NB4 (cell line): ENCODE measurements at places on chromosomes 1 and 21.

DNA sequence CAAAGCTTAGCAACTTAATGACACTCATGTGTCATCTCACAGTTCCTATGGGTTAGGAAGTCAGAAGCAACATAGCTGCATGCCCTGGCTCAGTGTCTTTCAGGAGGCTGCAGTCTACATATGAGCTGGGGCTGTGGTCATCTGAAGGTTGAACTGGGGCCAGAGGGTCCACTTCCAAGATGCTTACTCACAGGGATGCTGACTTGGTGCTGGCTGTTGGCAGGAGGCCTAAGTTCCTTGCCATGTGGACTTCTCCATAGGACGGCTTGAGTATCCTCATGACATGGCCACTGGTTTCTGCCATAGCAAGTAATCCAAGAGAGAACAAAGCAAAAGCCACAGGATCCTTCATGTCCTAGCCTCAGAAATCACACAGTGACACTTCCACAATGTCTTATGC, 12.1 kb upstream of the FAM43B start:
- no peak for DNase-seq

- peak; percentile 94 for DNase-seq
Measured at GRCh38 chr1:44819608-44820327, 11.4 kb downstream of the BTBD19 start.

GRCh38 chr21:28714777-28715464, 277.8 kb downstream of the LTN1 start:
- DNase-seq: no peak

GRCh38 chr1:163083690-163084089, 14.5 kb downstream of the RGS4 start:
- no peak for DNase-seq

GRCh38 chr21:39097335-39097861, 85.9 kb downstream of the PSMG1 start:
- DNase-seq: no peak

DNA sequence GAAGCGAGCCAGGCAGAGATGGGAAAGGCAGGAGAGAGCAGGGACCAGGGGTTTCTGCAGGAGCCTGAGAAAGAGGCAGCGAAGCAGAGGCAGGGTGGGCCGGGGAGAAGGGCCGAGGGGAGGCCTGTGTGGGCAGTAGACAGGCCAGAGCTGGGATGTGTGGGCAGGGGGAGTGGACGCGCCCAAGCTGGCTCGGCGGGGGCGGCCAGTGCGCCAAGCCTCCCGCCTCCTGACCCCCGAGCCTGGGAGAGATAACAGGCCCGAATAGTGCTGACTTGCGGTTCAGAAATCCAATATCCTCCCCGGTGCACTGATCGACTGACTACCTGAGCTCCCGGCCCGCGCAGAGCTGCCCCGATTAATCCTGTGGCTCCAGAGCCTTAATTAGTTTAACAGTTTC, 41.9 kb downstream of the AHDC1 start:
- no peak for DNase-seq

GRCh38 chr1:235918032-235918431, 51.3 kb upstream of the LYST start:
- DNase-seq: no peak

- no peak for DNase-seq
Measured at GRCh38 chr1:105872817-105873216, 1183.7 kb upstream of the PRMT6 start.

GRCh38 chr1:112393631-112393974, 2.4 kb upstream of the CTTNBP2NL start:
- DNase-seq: no peak

DNA sequence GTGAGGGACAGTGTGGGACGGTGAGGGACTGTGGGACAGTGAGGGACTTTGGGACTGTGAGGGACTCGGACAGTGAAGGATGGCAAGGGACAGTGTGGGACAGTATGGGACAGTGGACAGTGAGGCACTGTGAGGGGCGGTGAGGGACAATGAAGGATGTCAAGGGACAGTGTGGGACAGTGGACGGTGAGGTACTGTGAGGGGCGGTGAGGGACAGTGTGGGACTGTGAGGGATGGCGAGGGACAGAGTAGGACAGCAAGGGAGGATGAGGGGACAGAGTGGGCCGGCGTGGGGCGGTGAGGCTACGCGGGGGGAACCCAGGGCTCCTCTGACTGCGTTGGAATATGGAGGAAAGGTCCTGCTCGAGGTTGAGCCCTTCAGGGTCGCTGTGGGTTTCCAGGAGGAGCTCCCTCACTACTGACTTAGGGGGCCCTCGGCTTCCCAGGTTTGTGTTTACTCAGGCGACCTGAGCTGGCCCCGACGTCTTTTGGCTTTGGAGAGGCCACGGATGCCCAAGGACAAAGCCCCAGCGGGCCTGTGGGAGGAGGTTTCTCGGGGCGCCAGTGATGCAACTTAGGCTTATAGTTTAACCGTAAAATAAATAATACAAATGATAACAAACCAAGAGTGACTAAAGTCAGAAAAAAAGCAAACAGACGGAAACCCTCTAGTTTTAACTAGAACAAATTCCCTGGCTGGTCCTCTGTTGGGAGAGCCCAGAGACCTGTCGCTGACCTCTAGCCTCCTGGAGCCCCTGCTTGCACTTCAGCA, 1.1 kb upstream of the ERRFI1 start:
- DNase-seq: no peak

DNA sequence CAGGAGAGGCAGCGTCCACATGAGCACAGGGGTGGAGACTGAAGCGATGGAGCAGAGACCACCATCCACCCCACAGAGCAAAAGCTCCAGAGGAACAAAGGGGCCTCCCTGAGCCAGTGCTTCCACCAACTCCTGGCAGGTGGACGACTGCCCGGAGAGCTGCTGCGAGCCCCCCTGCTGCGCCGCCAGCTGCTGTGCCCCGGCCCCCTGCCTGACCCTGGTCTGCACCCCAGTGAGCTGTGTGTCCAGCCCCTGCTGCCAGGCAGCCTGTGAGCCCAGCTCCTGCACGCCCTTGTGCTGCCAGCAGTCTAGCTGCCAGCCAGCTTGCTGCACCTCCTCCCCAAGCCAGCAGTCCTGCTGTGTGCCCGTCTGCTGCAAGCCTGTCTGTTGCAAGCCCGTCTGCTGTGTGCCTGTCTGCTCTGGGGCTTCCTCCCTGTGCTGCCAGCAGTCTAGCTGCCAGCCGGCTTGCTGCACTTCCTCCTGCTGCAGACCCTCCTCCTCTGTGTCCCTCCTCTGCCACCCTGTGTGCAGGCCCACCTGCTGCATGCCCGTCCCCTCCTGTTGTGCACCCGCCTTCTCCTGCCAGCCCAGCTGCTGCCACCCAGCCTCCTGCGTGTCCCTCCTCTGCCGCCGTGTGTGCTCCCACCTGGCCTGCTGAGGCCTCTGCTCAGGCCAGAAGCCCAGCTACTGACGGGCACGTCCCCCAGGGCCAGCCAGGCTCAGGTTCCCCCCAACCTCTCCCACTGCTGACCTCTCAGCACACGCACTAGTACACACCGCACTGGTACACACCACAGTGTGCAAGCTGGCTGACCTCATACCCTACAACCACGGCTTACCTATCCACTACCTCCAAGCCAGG, 5.4 kb downstream of the KRTAP10-12 start:
- no peak for DNase-seq

- no peak for DNase-seq
Measured at GRCh38 chr1:157140063-157140588, 1.9 kb upstream of the ETV3 start.

DNA sequence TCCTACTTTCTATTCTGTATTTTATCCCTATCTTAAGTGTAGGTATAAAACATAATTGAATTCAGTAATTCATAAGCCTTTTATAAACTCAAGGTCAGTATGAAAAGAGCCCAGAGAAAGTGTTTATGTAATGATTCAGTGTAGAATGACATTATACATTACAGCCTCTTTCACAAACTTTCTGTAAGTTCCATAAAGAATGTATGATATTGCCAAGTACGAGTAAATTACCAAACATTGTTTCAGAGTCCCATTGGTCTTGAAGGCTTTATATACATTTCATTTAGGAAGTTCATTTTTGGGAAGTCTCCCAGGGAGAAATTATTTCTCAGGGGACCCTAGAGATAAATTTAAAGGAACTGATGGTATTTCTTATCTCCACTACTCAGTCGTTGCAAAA, 37.8 kb upstream of the VAMP3 start:
- DNase-seq: no peak

DNA sequence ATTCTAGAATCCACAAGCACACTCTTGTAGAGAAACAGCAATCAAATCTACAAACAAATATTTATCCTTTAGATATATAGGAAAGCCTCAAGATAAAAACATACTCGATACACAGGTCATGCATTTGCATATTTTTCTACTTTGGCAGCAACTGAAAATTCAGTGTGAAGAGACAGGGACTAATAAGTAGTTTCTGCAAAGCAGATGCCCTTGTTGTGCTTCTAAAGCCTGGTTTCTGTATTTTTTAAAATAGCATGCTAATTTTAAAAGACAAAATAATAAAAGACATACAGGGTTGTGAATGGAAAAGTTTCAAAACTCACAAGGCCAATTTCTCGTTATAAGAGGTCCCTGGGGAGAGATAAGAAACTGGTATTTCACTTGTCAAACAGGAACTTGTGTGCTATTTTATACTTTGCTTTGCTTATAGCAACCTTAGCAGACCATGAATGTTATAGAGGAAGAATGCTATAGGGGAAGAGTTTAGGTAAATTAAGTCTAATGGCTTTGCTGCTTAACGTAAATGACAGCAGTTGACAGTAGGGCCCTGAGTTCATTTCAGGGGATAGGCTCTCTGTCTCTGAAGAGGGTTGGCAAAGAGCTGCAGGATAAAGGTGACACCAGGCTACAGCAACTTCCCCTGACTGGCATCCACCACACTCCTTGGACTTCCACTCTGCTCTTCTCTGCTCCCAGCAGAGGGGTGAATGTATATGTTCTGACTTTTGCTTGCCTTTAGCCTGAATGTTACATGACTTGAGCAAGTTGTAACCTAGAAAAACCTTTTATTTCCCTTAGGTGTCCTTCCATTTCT, 9.4 kb upstream of the RGS13 start:
- DNase-seq: peak; percentile 76

- DNase-seq: no peak
Measured at GRCh38 chr21:44424608-44425306, 30.6 kb upstream of the LRRC3 start.

DNA sequence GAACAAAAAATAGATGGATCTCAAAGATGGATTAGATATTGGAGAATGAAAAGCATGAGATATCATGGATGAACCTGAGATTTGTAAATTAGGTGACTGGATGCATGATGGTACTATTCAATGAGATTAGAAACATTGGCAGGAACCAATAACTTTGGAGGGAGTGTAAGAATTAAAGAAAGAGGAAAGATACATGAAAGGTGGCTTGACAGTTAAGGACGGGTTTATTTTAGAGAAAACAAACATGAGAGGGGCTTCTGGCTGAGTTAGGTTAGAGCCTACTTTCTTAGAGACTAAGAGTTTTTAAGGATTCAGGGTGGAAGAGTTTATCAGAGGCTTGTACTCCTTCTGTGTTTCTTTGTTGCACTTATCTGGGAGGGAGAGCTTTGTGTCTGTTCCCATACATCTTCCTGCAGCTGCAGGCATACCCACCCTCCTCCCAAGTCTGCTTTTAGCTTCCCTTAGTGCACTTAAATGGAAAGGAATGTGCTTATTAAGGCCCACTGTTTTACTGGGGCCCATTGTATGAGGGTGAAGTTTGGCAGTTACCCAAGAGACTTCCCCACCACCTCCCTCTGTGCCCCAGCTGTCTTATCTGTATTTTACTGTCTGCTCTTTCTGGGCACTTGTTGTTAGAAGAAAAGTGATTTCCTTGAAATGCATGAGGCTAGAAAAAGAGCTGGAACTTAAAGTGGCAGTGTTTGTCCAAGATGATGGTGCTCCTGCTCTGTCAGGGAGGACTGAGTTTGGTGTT, 26.1 kb upstream of the CR2 start:
- DNase-seq: no peak

GRCh38 chr1:221873673-221874072, 131.8 kb upstream of the DUSP10 start:
- DNase-seq: peak; percentile 5

DNA sequence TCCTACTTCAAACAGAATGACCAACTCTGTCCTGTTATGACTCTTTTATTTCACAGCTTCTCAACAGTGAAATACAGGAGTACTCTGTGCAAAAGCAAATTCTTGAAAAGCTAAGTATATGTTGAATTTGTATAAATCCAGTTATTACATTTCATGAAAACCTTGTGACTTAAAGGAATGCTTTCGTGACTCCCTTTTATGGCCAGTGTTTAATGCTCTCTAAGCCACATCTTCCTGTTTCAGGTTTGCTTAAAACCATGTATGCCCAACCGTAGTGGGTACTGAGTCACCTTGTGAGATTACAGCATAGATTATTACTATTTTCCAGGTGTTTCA, 40.2 kb upstream of the KIF1B start:
- no peak for DNase-seq

- no peak for DNase-seq
Measured at GRCh38 chr1:187838335-187839293, 1009.9 kb downstream of the PLA2G4A start.

GRCh38 chr1:152577168-152577567, 3.1 kb downstream of the LCE3D start:
- DNase-seq: no peak
